ENCODE measurements at places on chromosomes 3 and 15.

GRCh38 chr3:177772908-177773557, 575.8 kb upstream of the TBL1XR1 start:
- DNase-seq, result no peak

DNA sequence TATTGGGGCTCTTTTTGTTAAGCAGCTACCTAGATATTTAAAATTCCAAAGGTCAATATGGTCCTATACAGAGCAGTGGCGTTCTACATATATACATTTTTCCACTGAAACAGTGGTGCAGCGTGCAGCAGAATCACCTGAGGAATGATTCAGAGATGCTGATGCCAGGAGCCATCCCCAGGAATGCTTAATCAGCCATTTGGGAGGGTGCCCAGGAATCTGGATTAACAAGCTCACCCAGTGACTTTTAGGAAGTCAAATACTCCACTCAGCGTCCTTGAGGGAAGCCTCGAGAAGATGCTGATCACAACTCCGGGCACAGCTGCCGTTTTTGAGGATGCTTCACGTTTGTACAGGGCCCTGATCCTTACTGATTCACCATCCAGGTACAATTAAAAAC, 82.6 kb upstream of the ARHGEF3 start:
- no peak for DNase-seq

DNA sequence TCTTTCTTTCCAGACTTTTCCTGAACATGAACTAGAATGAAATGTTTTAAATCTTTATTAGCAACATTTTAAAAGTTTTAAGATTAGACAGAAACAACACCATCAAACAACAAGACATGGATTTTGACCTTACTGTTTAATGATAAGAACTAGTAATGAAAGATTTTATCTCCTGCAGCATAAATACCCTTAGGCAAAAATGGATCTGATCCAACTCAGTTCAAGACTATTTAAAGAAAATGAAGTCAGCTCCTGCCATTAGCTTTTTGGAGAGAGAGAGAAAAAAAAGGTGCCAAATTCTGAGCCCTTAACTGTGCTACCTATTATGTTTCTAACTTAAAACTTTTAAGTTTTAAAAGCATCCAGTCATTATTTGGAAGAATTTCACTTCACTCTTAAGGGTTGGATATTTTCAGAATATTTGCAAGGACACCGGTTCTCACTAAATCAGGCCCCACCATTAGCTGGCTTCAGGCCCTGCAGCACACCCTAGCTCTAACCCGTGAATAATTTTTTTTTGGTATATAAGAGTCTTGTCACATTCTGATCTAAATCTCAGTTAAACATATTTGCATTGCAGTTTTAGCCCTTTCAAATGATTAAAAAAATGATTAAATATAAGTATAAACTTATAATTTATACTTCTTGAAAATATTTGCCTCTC, 60.0 kb downstream of the NR1I2 start:
- no peak for DNase-seq

- no peak for DNase-seq
These were observed 2.1 kb downstream of the SEC61A1 start for GRCh38 chr3:128054367-128054766.

- DNase-seq, result no peak
These were observed 48.7 kb upstream of the RYK start for GRCh38 chr3:134299185-134299887.

DNA sequence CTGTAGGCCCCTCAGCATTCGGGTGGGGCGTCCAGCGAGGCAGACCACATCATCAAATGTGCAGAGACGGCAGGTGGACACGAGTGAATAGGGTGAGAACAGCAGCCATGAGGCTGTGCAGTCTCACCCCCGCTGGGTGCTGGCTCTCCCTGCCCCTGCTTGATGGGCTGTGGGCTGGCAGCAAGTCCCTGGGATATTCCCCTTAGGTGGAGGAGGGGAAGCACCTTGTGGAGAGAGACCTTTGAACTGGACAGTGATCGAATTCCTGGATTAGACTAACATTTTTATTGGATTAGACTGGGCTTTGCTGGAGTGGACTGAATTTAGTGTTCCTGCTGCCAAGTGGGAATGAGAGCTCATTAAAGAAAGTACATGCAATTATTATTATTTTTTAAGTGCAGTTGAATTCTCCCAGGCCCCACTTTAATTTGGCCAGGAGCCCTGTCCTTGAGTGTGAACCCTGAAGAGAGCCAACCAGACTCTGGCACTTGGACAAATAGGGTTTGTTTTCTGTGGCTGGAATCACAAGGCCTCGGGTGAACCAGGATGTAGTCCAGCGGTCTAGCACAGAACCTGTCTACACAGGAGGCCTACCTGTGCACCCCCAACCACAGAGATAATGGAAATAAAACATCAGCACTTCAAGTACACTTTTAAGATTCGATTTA, 193.1 kb downstream of the ABHD5 start:
- DNase-seq, result no peak

All from T-cell (primary cell).